ENCODE measurements at places on chromosomes 1 and 21.

DNA sequence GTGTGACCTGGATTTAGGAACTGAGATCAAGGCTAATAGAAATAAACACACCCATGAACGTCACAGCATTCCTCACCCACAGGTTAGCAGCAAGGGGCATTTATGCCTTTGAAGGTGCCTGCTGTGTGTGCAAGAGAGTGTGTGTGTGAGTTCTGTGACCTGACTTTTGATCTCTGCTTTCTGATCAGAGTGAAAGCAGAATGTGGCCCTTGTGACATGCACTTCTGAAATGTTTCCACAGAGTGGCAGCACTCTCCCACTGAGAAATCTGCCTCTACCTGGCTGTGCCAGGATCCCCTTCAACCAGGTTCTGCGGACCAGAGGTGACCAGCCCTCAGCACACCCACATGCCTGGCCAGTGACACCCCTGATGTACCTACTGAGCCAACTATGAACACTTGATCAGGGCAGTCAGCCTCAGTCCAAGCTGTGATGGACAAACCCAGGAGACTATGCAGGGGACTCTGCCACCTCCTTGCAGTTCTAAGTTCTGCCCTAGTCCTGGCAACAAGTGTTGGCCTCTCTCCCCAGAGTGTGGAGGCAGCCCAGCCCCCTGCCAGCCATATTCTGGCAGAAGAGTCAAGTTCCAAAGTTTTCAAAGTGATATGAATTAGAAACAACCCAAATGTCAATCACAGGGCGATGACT, 41.0 kb downstream of the RXRG start:
- no peak for DNase-seq

GRCh38 chr1:161987303-161987702, 36.4 kb downstream of the OLFML2B start:
- no peak for DNase-seq

DNA sequence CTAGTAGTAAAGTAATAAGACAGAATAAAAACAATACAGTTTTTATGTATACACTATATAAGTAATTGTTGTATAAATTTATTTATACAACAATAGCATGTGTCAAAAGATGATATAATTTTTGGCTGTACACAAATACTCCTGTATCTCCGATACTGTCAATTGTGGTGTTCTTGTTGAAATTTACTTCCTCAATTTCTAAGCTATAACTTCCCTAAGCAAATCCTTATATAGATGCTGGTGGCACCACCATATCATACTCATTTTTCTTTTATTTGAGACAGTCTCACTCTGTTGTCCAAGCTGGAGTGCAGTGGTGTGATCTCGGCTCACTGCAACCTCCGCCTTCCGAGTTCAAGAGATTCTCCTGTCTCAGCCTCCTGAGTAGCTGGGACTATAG, 141.0 kb upstream of the HP1BP3 start:
- no peak for DNase-seq

DNA sequence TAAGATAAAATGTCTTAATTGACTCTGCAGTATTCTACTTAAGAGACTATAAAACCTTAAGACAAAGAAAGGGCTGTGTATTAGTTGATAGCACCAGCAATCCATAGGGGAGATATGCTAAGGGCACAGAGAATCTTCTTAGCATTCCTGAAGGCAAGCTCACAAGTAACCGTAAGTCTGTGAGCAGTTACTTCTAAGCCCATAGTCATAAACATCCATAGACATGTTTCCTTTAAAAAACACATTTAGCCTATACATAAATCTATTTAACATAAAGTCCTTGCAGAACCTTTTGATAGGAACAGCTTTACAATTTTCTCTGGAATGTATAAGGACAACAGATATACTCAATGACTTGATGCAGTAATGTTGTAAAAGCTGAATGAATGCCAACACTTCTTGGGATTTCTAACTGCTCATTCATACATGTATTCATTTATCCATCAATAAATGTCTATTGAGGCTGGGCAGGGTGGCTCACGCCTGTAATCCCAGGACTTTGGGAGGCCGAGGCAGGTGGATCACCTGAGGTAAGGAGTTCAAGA, 6.3 kb upstream of the ERRFI1 start:
- no peak for DNase-seq

DNA sequence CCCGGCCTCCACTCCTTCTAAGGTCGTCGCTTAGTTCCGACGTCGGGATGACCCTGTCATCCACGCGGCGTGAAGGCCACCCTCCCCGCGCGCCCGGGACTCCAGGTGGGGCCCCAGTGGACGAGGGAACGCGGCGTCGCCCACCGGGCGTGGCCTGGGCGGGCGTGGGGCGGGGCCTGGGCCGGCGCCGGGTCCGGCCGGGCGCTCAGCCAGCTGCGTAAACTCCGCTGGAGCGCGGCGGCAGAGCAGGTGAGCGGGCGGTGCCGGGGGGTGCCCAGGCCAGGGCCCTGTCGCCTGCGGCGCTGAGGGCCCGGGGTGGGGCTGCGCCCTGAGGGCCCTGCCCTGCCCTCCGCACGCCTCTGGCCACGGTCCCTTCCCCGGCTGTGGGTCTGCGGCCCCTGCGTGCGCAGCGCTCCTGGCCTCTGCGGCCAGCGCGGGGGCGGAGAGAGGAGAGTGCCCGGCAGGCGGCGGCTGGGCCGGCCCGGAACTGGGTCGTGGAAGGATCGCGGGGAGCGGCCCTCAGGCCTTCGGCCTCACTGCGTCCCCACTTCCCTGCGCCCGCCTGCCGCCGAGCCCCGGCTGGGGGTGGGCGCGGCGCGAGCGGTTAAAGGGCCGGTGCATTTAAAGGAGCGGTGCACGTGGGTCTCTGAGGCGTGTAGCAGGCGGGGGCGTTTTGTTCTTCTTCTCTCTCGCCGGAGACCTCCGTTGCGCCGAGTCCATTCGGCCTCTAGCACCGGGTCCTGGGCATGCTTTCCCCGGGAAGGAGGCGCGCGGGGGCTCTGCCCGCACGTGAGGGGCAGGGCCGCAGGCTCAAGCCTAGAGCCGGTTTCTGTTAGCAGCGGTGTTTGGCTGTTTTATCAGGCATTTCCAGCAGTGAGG, at the start of gene PSEN2:
Gene PSEN2, plus strand, starts transcription at position 216 of the 879 bp plus-strand sequence. CDS start 11,292 bp downstream, outside the sequence.
- peak; percentile 4 for DNase-seq

DNA sequence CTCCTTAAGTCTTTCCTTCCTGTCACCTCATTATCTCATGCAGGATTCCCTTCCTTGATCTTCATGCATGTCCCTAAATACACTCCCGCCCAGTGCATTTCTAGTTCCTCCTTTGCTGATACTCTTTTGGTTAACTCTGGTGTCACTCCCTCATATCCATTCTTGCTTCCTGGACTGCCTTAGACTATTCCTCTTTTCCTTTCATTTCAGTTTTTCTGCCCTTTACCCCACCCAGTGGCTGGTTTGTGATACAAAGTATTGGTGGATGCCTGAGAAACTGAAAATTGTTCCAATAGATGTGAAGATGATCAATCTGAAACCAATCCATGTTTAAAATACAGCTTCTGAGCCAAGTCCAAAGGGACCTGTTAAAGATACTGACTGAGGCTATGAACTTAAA, 553.8 kb upstream of the CAMK1G start:
- DNase-seq = no peak

GRCh38 chr1:40317394-40318074, 448 bp upstream of the COL9A2 start:
- DNase-seq = no peak

DNA sequence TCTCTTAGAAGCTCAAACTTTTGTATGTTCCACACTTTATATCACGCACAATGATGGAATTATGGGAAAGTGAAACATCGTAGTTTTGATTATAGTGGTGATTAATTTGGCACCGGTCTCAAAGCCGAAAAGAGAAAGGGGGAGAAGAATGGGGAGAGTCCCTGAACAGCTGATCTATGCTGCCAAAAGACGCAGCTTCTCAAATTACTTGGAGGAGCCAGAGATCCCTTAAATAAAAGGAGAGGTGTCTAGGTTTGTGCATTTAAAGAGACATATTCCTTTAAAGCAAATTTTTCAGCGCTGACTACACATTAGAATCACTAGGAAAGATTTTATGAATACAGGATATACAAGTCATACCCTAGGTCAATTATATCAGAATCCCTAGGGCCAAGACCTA, 599.6 kb upstream of the ADAMTS5 start:
- no peak for DNase-seq

DNA sequence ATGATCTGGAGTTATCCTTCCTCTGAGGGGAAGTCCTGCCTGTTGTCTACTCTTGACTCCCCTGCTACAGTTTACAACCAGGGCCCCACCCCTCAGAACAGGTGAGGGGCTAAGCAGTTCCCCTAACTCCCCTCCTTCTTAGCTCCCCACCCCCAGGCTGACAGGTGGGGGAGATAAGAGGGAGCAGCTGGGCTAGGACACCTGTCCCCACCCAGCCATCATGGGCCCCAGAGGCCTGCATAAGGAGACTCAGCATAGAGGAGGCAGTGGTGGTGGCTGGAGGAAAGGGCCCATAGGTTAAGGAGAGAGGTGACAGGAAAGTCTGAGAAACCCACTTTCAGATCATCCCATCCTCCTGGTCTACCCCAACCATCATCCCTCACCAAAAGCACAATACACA, 6.8 kb downstream of the MEF2D start:
- DNase-seq = peak; percentile 29
